ENCODE measurements at places on chromosomes 7 and 10.

- DNase-seq: no peak
These were observed 227.8 kb upstream of the BMPER start for GRCh38 chr7:33677556-33677955.

DNA sequence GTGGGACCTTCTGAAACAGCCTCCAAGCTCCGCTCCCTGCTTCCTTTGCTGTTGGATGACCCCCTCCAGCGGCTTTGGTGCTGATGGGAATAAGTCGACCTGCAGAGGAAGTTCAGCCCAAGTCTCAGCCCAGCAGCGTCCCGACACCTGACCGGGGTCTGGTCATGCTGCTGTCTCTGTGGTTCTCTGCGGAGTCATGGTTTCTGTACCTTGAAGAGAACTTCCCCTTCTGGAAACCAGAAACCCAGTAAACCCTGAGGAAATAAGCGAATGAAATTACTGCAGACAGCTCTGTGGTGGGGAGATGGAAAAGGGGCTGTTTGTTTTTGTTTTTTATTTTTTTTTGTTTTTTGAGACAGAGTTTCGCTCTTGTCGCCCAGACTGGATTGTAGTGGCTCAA is 18.3 kb upstream of the ZNF12 start:
- no peak for DNase-seq

- DNase-seq: no peak
These were observed 65.2 kb downstream of the AOAH start for GRCh38 chr7:36659172-36659516.

GRCh38 chr7:40621592-40621998 is 486.8 kb downstream of the SUGCT start:
- no peak for DNase-seq

DNA sequence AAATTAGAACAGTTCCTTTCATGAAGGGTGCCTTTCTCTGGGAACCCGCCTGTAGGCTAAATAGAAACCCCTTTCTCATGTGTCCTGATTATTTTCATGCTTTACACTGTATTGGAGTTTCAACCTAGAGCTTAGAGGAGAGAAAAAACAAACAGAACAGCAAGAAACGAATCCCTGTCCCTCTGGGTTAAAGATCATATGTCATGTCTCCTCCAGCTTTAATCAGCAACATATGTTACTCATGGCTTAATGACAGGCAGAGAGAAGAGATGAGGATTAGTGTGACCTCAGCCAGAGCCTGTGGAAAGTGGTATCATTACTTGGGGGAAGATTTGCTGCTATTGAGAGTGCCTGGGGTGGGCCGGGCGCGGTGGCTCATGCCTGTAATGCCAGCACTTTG is 32.1 kb downstream of the CRCP start:
- DNase-seq: no peak

DNA sequence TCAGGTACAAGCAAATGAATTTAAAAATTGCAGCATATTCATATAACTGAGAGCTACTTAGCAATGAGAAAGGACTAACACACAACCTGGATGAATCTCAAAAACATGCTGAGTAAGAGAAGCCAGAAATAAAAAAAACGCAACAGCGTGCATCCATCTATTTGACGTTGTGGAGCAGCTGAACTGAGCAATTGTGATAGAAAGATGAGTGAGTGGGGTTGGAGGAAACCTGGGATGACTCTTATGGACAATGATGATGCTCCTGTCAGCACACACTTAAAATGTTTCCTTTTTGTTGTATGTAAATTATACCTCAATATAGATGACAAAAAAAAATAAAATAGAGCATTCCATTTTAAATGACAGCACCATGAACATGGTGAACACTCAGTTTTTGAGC is 36.0 kb upstream of the AKR1E2 start:
- DNase-seq: no peak

GRCh38 chr10:83075016-83075814 is 1064.1 kb upstream of the GHITM start:
- DNase-seq: no peak

DNA sequence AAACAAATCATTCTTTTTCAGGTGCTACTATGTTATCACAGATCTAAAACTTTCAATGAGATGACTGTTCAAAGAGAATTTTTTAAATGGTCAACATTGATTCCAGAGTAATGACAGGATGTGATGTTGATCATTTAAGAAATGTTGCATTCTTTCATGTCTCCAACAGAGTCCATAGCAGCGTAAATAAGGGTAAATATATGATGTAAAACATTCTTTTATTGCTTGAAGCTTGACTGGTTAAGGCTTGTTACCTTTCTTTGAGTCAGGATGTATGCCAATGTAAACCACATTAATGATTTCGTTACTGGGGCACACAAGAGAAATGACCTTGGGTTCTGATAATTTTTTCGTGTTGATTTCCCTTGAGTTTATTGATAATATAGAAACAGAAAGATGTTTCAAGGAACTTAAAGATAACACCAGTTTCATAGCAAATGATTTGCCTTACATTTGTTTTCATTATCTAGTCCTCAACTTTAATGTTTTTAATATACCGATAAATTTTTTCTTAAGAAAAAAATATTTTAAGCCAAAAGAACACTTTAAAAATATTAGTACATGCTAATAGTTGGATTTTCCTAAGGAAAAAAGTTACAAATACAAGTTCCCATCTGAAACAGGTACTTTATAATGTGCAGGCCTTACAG is 3.5 kb downstream of the STK17A start:
- DNase-seq: no peak

DNA sequence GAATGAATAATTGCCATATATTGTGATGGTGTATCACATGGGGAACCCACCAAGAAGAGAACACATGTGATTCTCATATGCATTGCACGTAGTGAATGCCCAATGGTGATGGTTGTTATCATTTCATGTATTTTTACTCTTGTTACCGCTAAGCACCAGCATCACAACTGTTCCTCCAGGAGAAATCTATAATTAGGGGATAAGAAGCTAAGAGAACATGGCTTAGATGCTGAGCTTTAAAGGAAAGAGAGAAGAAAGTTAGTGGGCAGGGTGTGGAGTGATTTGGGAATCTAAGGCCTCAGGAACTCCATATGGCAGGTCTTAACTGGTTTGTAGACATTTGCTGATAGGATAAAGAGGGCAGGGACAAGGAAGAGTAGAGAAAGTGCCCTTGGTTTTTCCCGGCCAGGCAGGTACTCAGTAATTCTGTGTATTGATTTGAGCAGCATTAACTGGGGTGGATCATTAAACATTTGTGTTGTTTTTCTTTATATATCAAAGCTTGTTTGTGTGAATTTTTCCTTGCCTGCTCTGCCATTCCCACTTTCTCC is 145.9 kb downstream of the LRRC4 start:
- no peak for DNase-seq

DNA sequence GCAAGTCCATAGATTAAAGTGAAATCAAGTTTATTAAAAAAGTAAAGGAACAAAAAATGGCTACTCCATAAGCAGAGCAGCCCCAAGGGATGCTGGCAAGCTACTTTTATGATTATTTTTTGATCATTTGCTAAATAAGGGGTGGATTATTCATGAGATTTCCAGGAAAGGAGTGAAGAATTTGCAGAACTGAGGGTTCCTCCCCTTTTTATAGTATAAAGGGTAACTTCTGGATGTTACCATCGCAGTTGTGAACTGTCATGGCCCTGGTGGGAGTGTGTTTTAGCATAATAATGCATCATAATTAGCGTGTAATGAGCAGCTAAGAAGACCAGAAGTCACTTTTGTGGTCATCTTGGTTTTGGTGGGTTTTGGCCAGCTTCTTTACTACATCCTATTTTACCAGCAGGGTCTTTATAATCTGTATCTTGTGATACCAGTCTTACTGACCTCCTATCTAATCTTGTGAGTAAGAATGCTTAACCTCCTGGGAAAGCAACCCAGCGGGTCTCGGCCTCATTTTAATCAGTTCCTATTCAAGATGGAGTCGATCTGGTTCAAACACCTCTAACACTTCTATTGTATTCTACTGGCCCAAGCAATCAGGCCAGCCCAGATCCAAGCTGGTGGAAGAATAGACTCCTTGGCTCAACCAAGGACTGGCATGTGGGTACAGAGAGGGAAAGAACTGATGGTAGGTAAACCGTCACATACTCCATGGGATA is 87.9 kb upstream of the NPSR1 start:
- DNase-seq: no peak

GRCh38 chr10:100531761-100532160 is 2.1 kb upstream of the NDUFB8 start:
- DNase-seq: no peak

DNA sequence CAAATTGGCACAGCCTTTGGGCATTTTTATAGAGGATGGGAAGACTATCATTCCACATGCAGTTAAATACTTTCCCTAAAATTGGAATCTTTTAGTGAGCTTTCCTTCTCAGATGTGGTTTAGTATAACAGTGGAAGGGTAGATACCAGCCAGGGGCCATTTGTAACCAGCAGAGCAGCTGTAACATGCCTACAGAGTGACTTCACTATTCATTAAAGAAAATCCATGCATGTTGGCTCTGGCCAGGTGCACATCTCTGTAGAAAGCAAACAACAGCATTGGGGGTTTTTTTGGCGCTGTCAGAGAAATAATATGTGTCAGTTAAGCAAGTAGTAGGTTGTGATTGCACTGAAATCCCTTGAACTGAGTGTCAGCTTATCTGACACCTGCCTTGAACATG is 115.6 kb downstream of the LHFPL3 start:
- DNase-seq: no peak

DNA sequence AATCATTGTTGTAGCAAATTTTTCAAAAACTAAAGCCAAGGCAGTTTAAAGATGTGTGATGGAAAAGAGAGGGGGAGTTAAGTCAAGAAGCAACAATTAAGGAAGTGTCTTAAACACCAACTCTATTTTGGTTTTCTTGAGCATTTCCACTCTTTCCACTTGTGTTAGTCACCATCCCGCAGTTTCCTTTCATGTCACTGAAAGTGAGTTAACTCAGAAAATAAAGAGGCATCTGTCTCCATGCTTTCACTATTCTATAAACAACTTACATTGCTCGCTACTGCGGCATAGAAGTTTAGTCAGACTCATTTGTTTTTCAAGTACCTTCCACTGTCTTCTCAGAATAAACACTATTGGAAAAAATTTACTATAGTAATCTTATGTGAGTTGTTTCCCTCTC is 284.9 kb upstream of the SEMA3D start:
- DNase-seq: no peak

- DNase-seq: no peak
These were observed 720.2 kb downstream of the AUTS2 start for GRCh38 chr7:70318511-70318910.

DNA sequence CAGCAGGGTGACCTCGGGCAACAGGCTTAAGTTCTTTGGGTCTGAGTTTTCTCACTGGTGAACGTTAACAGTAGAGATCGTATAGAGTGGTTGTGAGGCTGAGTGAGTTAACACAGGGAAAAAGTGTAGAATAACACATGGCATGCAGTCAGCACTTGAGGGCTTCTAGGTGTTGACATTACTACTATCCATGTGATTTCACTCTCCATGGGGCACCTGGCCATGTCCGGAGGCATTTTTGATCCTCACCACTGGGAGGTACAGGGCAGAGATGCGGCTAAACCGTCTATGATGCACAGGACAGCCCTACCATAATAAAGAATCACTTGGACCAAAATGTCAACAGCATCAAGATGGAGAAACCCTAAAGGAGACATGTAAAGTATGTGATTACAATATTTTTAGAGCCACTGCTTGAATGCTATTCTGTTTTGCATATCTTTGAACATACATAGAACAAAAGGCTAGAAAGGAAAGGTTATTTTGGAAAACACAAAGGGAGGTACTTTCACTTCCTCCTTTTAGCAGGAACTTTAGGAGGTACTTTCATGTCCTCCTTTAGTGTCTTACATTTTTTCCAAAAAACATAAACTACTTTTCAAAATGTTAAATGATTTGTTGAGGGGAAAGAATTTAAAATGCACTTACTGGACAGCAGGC is 44.3 kb downstream of the NOD1 start:
- DNase-seq: no peak

DNA sequence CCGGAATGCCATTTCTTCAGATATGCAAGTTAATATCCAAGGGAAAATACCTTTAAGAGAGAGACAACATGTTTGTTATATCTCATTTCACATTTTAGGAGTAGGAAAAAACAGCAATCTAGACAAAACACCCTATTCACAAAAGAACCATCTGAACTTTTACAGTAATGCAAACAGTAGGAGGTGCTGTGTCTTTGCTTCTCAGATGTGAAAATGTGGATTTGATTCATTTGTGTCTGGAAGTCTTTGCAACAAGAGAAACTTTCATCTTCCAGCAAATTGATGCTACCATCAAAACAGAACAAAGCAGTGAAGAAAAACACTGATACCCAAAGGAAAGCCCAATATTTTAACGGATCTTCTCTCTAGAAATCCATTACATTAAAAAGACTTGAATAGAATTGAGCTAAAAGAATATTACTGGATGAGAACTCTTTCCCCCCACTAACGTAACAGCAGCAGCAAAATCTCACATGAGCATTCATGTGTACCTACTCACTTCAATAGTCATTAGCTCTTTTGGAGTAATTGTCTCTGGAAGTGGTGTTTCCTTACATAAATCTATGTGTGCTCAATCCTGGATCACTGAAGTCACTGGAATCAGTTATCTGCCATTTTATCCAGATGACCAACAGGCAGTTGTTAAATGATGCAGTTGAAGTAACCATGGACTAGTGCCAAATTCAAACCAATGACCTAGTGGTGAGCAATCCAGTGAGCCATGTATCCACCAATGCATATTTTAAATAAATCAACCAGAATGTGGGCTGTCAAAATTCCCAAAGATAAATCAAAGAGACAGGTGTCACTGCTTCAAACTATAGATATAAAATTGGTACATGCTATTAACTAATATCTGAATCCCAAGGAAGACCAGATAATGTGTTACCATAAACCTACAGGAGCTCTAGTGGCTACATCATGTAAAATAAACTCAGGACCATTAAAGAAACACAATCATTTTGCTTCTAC is 1.8 kb downstream of the SEMA3C start:
- peak; percentile 13 for DNase-seq

- no peak for DNase-seq
These were observed 45.2 kb downstream of the GNAT3 start for GRCh38 chr7:80466636-80467035.

GRCh38 chr10:95363303-95363912 is 72.6 kb upstream of the PDLIM1 start:
- peak; percentile 54 for DNase-seq

DNA sequence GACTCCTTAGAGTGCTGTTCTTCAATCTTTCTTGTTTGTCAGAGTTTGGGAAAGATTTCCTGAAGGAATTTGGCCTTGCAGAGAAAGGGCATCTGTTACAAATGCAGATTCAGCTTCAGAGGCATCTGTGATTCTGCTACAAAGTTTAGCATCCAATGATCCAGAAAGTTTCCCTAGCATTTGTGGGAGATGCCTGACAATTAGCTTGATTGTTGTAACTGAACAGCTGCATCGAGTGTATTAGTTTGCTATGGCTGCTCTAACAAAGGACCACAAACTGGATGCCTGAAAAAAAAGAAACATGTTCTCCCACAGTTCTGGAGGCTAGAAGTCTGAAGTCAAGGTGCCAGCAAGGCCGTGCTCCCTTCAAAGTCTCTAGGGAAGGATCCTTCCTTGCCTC is 365.1 kb downstream of the GRID1 start:
- DNase-seq: no peak

DNA sequence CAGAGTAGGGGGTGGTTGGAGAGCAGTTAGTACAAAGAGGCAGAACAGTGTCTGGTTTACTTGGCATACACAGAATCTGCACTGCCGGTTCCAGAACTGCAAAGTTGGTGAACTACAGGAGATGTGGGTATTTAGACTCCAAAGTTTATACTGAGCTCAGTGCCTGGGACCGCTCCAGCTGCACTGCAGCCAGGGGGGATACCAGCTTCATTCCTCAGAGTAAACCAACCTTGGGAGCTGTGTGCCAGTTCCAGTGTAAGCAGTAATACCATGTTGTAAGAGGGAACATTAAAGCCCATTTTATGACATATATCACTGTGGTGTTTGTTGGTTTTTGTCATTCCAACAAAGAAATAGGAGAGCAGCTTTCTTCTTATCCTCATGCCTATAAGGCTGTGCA is 23.4 kb downstream of the LOXL4 start:
- no peak for DNase-seq

All from hepatic stellate cell (primary cell).